ENCODE measurements at places on chromosomes 3 and 15.
A peak's percentile ranks its signal among the peaks of the same experiment; 100 is the strongest.

GRCh38 chr3:50365080-50365841 is 5.9 kb upstream of the TMEM115 start:
- peak; percentile 53 for DNase-seq

DNA sequence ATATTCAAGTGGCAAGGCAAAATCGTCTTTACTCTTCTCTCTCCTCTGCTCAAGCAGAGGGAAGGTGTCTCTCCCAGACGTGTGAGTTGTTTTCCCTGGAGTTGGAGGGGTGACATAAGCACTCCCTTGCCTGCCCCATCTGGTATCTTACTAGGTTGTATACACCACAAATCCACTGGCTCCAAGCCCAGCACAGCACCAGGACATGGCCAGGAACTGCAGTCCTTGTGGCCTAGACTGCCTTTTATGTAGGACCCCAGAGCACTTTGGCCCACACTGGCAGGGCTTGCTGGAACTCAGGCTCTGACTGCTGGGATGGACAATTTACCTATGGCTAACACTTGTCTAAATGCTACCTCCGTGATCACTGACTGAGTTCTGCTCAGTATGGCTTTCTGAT is 34.0 kb downstream of the DZIP3 start:
- DNase-seq, result no peak

GRCh38 chr3:107810171-107811071 is 280.4 kb downstream of the CD47 start:
- DNase-seq, result no peak

- no peak for DNase-seq
Observed at GRCh38 chr15:36791844-36792571, 212.6 kb downstream of the CDIN1 start.

DNA sequence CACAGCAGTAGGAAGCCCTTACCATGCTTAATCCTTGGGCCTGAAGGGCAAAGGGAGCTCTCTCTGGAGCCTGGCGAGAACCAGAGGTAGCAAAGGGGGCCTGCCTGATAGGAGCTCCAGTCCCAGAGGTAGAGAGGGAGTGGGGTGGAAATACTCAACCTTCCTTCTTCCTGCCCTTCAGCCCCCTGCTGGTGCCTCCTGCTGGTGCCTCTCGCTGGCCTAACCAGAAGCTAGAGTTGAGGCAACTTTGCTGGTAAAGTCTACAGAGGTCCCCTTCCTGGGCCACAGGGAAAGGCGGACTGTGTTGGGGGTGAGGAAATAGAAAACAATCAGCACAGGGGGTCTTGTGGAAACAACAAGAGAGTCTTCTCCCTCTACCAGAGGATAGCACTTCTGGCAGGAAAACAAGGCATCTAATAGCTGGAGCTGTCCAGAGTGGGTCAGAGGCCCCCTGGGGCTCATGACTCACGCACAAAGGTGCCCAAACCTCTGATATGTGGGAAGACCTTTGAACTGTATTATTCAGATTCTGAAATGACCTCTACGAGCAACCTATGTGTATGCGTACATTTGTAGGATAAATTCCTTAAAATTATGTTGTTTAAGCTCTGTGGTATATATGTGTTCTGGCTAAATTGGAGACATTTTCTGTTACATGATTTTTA is 133.9 kb downstream of the LRRC28 start:
- DNase-seq, result no peak

DNA sequence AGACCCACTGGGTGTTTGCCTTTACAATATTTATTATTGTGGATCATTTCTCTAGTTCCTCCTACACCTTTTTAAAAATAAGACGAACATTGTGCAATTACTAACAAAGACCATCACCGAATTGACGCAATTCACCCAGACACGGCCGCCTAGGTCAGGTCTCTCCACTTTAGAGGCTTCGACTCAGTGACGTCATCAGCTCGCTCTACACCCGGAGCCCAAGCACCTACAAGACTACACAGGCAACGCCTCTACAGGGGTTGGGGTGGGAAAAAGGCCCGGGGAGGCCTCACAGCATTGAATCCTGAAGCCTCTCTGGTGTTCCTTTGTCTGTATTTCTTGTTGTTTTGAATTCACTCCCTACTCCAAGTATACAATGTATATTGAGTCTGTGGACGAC is 16.6 kb downstream of the ZIC4 start:
- DNase-seq, result no peak

DNA sequence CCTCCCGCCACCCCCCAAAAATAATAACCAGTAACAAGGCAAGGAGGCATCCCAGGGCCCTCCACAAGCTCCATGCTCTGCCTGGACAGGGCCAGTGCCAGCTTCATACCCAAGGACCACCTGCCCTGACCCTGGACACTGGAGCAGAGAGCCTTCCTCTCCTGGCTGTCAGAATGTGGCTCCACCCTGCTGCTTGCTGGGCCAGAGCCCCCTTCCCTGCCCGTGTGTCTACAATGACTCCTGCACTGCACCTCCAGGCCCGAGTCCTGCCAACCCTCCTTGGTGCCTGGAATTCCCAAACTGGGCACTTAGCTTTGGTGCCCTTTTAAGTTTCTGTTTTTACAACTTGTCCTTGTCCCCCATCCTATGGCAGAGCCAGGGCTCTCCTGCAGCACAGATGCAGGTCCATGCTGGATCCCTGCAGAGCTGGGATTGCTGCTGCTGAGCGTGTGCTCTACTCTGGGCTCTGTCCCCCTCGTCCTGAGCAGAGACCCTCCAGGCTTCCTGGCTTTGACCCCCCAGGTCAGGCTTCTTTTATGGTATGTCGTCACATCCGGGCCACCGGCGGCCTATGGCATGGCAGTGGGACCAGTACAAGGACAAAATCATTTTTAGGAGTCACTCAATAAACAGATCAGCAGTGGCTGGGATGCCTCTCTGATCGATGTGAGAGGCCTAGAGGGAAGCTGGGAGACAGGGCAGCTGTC is 11.4 kb upstream of the SNRPA1 start:
- no peak for DNase-seq
